Psoas muscle (tissue), 8 donors: ENCODE measurements at places on chromosomes 5 and 9. TPM values are rescaled to one million over a fixed set of nuclear protein-coding genes. Genes with fewer than 3 reads are reported as not detected.

Gene PDCD1LG2
- total RNA-seq: 0.95 TPM

Gene OR1Q1
- total RNA-seq: not detected

Gene AGXT2
- not detected for total RNA-seq

DNA sequence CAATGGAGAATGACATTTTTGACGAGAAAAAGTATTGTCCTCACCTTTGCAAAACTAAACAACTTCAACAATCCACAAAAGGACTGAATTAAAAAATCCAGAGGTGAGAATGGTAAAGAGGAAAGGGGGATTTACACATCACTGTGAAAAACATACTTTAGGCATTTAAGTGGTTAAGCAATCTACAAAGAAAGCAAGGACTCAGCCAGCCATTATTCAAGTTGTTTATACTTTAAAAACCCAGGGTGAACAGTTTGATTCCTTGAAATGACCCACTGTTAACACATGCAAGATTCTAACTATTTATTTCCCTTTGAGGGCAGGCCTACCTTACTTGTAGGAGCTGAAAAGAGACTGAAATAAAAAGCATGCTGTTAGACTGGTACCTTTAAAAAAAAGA is 29.3 kb downstream of the TUT7 start:
- no peak for DNase-seq
- H3K36me3 ChIP-seq: peaks cover 100% of the 10 kb centered on the region
- H3K27me3 ChIP-seq: no peaks in the 10 kb centered on the region

DNA sequence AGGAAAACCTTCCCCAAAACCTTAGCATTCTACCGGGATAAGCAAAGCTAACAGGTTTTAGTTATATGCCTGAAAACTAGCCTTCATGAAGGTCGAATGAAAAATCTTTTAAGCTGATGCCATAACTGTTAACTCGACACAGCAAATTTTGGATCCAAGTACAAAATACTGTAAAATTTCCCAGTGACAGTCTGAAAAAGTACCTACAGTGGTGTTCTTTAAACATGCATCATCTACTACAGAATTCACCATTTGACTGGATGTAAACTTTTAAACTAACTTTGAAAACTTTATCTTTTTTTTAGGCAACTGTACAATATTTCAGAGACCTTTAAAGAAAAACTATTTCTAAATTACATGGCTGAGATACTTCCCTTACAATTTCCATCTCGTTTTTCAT is 791 bp downstream of the RAPGEF6 start:
- no peaks in the 10 kb centered on the region for H3K36me3 ChIP-seq
- H3K4me3 ChIP-seq: peak overlapping the region; percentile 89
- no peak for DNase-seq
- H3K4me1 ChIP-seq: peaks cover 44% of the 10 kb centered on the region
- no peaks in the 10 kb centered on the region for H3K27me3 ChIP-seq

GRCh38 chr5:86688406-86688805 is 70.7 kb downstream of the COX7C start:
- H3K4me3 ChIP-seq: no peak overlapping the region
- DNase-seq: no peak
- no peaks in the 10 kb centered on the region for H3K36me3 ChIP-seq

- H3K4me3 ChIP-seq: peak overlapping the region; percentile 14
- no peak for DNase-seq
- H3K27ac ChIP-seq: peak overlapping the region; percentile 85
These were observed 95.0 kb downstream of the PCSK1 start for GRCh38 chr5:96338091-96338490.

DNA sequence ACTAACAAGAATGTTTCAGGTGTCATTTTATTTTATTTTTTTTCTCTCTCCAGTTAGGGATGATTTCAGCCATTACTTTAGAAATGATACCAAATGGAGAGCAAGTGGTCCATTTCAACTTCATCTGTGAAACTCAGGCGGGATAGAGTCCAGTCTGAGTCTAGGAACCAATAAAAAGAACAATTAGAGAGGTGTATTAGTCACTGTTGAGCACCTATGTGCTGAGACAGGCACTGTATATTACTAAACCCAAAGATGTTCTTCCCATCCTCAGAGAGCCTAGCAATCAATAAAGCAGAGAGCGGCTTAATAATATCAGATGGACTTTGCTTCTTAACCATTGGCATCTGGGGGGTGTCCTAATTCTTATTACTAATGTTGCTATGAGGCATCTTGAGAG is 410.3 kb upstream of the SLC24A2 start:
- no peak overlapping the region for H3K27ac ChIP-seq
- no peak for DNase-seq
- no peaks in the 10 kb centered on the region for H3K36me3 ChIP-seq
- no peaks in the 10 kb centered on the region for H3K27me3 ChIP-seq
- no peaks in the 10 kb centered on the region for H3K4me1 ChIP-seq
